ENCODE measurements at places on chromosomes 4 and X.

DNA sequence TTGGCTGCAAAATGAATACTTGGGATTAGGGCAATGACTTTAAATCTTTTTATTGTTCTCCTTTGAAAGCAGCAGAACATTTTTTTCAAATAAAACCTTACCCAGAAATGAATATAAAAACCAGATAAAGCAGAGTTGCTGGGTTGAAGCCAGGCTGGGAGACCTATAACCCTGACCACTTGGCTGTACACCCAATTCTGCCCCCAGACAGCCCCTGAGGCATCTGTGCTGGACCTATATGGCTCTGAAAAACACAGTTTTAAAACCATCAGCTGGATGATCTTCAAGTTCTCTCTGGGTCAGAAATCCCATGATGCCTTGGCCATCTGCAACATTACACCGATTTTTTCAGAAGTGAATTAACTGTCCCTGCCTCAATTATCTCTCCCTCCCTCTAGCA lies 23.7 kb upstream of the GLRA2 start:
- DNase-seq = no peak

DNA sequence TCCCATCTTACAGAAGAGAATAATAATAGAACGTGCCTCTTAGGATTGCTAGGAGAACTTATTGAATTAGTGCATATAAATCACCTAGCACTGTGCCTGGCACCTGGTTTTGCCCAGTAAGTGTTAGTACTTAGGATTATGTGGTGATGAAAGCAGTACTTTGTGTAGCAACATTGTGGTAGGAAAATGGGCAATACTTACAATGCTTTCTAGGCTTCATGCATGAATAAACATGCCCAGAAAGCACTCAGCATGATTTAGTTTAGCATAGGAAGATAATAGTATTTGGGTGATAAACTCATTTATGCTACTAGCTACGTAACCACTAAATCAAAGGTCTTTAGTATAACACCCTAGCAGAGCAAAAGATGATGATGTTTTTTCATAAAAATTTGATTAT lies 105.6 kb downstream of the NEUROG2 start:
- no peak for DNase-seq

DNA sequence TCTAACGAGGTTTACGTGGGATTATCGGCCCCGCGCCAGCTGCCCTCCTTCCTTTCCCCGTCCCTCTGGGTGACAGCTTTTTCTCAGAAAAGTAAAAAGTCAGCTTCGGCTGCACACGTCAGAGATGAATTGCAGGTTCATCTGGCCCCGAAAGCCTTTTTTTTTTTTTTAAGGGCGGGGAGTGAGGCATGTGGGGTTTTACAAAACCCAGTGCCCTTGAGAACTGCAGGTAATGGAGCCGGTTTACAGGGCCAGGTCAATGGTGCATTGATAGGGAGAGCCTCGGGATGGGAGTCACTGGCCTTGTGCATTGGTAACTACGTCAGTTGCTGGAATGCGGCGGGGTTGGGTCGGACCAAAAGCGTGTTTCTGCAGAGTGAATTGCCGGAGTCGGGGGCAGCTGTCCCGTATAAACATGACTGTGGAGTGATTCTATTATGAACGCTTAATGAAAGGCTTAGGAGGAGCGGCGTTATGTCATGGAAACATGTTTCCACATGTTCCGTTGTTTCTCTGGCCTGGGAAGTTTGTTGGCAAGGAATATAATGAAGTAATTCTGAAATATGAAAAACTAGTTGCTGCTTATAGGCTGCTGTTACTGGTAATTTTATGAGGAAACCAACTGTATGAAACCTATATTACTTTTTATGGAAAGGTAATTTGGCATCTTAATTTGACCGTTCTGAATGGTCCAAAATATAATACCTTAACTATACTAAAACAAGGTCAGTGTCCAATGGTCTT lies 1.1 kb downstream of the HSPA4L start:
- DNase-seq = no peak

- no peak for DNase-seq
Observed at GRCh38 chr4:107036584-107037198, 578 bp upstream of the DKK2 start.

GRCh38 chr4:128307123-128307571 lies 19.5 kb upstream of the PGRMC2 start:
- no peak for DNase-seq

DNA sequence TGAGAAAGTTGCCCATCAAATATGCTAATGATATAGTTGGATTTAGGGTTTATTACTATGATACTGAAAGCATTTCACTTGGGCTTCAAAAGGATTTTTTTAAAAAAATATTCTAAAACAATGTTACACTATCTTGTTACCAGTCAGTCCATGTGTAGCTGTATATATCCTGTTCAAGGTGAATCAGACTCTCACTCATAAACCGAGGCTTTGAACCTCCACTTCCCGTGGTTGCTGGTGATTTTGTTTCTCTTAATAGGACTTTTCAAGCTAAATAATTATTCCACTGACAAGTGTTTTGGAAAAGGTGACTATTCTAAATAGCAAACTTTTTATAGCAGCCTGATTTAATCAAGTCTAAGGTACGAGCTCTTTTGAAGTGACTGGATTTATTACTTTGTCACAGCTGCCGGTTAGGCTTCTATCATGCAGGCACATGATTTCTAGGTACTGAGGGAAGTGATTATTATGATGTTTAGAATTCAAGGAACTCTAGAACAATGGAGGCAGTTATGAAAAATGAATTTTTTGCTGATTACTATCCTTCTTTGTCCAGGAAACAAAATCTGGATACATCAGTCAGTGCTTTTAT lies 287.7 kb downstream of the KCTD8 start:
- DNase-seq = no peak

GRCh38 chrX:118594697-118595420 lies 99.2 kb downstream of the DOCK11 start:
- no peak for DNase-seq

GRCh38 chrX:153626863-153627674 lies 19.9 kb upstream of the DUSP9 start:
- no peak for DNase-seq

DNA sequence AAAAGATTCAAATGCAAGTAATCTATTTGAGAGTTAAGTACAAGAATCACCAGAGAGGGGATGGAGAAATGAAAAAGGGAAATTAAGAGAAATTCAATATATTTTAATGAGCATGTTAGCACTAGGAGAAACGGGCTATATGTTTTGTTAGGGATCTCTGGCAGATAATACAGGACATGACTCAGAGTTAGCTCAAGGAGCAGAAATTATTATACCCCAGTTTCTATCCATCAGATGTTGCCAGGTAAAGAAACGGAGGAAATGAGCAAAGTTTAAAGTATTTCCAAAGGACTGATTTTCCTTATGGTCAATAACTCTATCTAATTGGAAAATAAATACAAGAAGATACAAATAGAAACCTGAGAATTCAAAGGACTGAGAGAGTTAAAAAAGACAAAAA lies 867.6 kb downstream of the TRAM1L1 start:
- no peak for DNase-seq

GRCh38 chr4:31034550-31034949 lies 314.4 kb downstream of the PCDH7 start:
- DNase-seq = no peak

DNA sequence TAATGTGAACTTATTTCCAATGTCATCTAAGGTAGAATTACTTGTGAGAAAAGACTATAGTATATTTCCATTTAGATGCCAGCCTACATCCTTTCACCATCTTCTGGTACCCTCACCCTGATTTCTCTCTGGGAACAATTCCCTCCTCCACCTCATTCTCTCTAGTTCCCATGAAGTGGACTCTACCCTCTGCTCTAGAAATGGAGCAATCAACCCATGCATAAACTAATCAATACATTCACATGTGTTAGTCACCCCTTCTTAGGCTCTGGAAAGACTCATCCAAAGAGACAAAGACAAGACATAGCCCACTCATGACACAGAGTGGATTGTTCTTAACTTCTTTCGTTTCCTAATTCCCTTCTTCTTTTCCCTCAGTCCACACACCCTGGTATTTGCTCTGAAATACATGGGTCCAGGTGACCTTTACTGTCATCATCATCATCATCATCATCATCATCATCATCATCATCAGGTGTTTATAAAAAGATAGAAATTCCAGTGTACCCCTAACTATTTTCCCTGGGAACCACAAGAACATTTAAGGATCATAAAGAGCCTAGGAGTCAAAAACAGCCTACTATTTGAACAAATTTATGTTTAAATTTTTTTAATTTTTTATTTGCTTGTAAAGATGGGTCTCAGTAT lies 298.9 kb upstream of the GALNT7 start:
- no peak for DNase-seq

GRCh38 chrX:128699716-128700285 lies 647.6 kb upstream of the ACTRT1 start:
- no peak for DNase-seq

DNA sequence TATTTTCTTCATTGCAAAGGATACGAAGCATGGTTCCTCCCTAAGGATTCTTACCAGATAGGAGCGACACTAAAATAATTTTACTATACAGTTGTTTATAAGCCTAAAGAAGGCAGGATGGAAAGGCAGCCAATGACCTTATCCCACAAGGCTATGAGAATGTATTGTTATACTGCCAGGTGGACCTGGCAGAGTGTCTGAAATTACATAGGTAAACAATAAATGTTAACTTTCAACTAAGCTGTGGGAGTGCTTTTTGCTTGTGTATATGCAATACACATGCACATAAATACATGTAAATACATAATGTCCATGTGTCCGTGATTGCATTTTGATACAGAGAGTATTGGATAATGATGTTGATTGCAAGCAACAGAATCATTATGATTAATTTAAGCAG lies 850.6 kb downstream of the CENPC start:
- DNase-seq = no peak

DNA sequence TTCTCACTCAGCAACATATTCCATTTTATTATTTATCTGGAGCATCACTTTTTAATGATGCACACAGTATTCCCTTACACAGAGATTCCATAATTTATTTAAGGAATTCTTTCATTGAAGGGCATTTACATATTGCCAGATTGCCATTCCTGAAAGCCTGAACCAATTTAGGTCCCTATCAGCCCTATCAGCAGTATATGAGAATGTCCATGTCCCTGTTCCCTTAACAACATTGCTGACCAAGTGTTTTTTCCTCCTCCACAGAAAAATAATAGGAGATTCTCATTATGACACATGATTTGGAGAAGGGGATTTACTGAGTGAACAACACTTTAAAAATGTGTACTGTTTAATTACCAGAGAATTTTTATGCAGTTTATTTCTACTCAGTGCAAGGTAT lies 90.1 kb upstream of the PHOX2B start:
- no peak for DNase-seq

GRCh38 chr4:173039617-173040577 lies 128.7 kb upstream of the GALNT7 start:
- no peak for DNase-seq

DNA sequence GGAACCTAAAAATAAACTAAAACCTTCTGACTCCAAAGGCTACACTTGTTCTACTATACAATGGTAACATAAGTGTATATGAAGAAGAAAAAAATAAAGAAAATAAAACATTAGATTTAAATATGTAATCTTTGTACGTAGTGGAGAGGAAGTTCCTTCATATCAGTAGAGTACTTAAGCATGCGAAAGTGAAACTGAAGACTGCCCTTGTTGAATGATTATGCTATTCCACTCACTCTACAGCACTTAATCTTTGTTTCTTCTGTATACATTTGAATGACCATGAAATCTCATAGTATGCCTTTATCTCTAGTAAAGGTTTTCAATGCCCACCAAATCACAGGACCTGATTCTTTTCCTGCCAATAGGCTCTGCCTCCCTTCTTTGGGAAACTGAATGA lies 78.9 kb downstream of the NDST3 start:
- no peak for DNase-seq

DNA sequence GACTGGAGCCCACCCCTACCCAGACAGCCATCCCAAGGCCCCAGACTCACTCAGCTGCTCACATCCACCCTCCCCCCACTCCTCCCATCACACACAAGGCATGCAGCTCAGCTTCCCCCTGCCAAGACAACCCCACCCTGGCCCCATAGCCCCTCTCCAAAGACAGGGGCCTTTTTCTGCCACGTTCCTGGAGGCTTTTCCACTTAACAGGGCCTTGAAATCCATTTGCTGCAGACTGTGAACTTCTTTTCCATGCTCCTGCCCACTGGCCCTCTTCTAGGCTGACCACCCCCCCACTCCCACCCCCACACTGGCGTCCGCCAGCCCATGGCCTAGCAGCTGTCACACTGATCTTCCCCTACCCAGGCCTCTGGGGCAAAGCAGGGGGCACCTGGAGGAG lies 76.0 kb downstream of the PJA1 start:
- DNase-seq = no peak

Measured in activated effector memory CD4-positive, alpha-beta T cell treated with Interleukin-2 at 50 U/mL for 16 hours (primary cell).